ENCODE measurements at places on chromosomes 2 and 18. TPM values are rescaled to one million over a fixed set of nuclear protein-coding genes. Genes with fewer than 3 reads are reported as not detected.

GRCh38 chr2:223079925-223080324 is 27.9 kb downstream of the KCNE4 start:
- H3K27me3 ChIP-seq = no peaks in the 10 kb centered on the region
- H3K4me3 ChIP-seq = no peak overlapping the region
- no peak for DNase-seq
- H3K4me1 ChIP-seq = peaks cover 3% of the 10 kb centered on the region
- no peak overlapping the region for H3K27ac ChIP-seq

DNA sequence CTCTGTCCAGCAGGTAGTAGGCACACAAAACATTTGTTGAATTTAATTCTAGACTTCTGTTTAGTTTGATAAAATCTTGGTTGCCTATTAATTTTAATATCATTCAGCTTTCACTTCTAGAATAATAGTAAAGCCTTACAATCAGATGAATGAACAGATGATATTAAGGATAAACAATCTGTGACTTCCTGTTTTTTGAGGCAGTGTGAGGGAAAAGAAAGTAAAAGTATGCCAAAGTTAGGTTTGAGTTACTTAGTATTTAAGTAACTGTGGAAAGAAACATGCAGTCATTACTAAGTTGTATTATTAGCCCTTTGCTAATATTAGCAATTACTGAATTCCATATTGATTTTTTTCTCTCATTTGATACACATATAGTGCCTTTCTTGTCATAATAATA is 31.5 kb downstream of the EPB41L5 start:
- peaks cover 4% of the 10 kb centered on the region for H3K36me3 ChIP-seq
- H3K27ac ChIP-seq = no peak overlapping the region
- no peaks in the 10 kb centered on the region for H3K4me1 ChIP-seq
- H3K27me3 ChIP-seq = no peaks in the 10 kb centered on the region
- no peak for DNase-seq

- DNase-seq = no peak
- no peaks in the 10 kb centered on the region for H3K27me3 ChIP-seq
- H3K4me3 ChIP-seq = no peak overlapping the region
- H3K4me1 ChIP-seq = peaks cover 9% of the 10 kb centered on the region
Observed at GRCh38 chr2:205748639-205749038, 66.3 kb downstream of the NRP2 start.

Gene GPR39
- 0.88 TPM for polyA plus RNA-seq

Gene NCKAP1
- 71.9 TPM for polyA plus RNA-seq

- H3K27me3 ChIP-seq = no peaks in the 10 kb centered on the region
- DNase-seq = peak; percentile 68
- H3K4me1 ChIP-seq = no peaks in the 10 kb centered on the region
- no peak overlapping the region for H3K27ac ChIP-seq
- H3K36me3 ChIP-seq = no peaks in the 10 kb centered on the region
- no peak overlapping the region for H3K4me3 ChIP-seq
Observed at GRCh38 chr2:49801898-49802450, 647.7 kb upstream of the FSHR start.

DNA sequence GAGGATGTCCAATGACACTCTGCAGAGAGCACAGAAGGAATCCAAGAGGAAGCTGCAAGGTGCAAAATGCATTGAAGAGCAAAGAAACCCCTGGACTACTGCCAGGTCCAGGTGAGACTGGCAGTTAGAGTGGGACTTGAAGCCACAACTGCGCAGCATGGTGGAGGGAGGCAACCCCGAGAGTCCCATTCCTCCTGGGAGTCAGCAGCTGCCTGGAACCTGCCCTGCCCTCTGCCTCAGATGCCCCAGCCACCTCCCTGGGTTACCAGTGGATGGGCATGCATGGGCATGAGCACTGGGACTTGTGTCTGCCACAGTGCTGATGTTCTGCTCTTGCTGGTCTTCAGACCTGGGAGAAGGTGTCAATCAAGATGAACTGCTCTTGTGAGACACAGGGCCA is 43.2 kb downstream of the ANKMY1 start:
- peaks cover 3% of the 10 kb centered on the region for H3K27me3 ChIP-seq
- H3K4me3 ChIP-seq = no peak overlapping the region
- H3K27ac ChIP-seq = no peak overlapping the region
- H3K4me1 ChIP-seq = peaks cover 3% of the 10 kb centered on the region

Gene VWA3B
- not detected for polyA plus RNA-seq

DNA sequence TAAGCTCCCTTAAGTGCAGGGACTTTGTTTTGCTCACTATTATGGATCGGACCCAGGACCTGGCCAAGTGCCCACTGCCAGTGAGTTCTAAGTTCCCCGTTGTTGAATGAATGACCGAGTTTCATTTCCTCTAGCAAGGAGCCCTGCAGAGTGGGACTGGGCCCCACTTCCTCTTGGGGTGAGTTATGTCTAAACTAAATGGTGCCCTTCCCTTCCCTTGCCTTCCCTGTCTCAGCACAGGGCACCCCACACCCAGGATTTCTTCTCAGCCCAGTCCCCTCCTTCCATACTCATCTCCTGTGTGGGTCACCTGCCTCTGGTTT is 195.3 kb upstream of the HS6ST1 start:
- peak; percentile 64 for DNase-seq
- no peak overlapping the region for H3K27ac ChIP-seq
- no peaks in the 10 kb centered on the region for H3K36me3 ChIP-seq
- H3K4me1 ChIP-seq = peaks cover 16% of the 10 kb centered on the region

DNA sequence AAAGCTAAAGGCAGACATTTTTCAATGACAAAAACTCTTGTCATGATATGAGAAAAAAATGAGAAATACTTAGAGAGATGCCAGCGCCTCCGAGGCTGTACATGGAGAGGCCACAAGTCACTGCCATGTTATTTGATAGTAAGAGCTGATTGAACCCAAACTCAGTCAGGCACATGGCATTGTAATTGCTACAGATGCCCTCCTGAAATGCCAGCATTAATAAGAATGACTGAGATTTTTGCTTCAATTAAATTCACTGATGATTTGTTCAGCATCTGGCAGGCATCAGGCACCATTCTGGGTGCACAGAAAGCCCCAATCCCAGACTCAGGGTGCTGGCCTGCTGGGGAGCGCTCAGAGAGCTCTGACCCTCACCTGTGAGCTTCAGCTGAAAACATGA is 129.0 kb upstream of the PXDN start:
- H3K36me3 ChIP-seq = no peaks in the 10 kb centered on the region
- no peak overlapping the region for H3K4me3 ChIP-seq

DNA sequence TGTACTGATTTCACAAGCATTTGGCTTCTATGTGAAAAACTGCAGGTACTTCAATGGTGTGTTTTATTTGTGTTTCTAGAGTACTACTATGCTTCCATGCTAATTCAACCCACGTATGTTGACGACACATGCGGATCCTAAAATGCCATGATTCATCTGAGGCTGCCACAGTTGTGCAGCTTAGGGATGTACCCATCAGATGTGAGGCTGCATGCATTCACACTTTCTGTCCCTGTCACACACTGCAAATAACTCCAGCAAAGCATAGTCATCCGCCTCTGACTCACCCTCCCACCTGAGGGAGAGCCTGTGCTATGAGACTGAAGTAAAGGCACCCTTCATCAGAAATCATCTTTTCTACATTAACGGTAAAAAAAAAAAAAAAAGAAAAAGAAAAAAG is 22.1 kb upstream of the SERTAD2 start:
- DNase-seq = no peak
- H3K36me3 ChIP-seq = no peaks in the 10 kb centered on the region
- no peak overlapping the region for H3K4me3 ChIP-seq
- no peaks in the 10 kb centered on the region for H3K27me3 ChIP-seq
- peaks cover 5% of the 10 kb centered on the region for H3K4me1 ChIP-seq

- H3K27ac ChIP-seq = no peak overlapping the region
- DNase-seq = no peak
- no peak overlapping the region for H3K4me3 ChIP-seq
- no peaks in the 10 kb centered on the region for H3K27me3 ChIP-seq
- H3K4me1 ChIP-seq = no peaks in the 10 kb centered on the region
Observed at GRCh38 chr2:129144082-129144791, 825.6 kb upstream of the HS6ST1 start.

Gene RMDN2
- polyA plus RNA-seq = 2.6 TPM

Gene SLC14A1
- polyA plus RNA-seq = 1.5 TPM

Gene TSPYL6
- not detected for polyA plus RNA-seq

DNA sequence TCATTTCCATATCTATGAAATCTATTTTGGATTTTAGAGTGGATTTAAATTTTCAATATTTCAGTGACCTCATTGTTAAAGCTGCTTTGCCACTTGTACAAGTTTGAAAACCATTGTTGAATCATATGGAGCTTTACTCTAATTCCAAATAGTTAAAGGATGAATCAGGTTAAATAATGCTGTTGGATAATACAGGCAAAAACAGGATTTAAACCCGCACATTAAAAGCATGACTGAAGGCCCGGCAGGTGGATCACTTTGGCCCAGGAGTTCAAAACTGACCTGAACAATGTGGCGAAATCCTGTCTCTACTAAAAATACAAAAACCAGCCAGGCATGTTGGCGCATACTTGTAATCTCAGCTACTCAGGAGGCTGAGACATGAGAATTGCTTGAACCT is 68.3 kb downstream of the RIF1 start:
- no peak for DNase-seq
- no peaks in the 10 kb centered on the region for H3K4me1 ChIP-seq
- H3K36me3 ChIP-seq = peaks cover 15% of the 10 kb centered on the region

Gene POMC
- polyA plus RNA-seq = 6.8 TPM
